ENCODE measurements at places on chromosomes 5 and 9.

GRCh38 chr9:974996-975739 is 1.3 kb upstream of the DMRT3 start:
- H3K36me3 ChIP-seq, result no peaks in the 10 kb centered on the region
- no peak overlapping the region for H3K4me3 ChIP-seq
- H3K27me3 ChIP-seq, result peaks cover 9% of the 10 kb centered on the region
- H3K4me1 ChIP-seq, result no peaks in the 10 kb centered on the region

DNA sequence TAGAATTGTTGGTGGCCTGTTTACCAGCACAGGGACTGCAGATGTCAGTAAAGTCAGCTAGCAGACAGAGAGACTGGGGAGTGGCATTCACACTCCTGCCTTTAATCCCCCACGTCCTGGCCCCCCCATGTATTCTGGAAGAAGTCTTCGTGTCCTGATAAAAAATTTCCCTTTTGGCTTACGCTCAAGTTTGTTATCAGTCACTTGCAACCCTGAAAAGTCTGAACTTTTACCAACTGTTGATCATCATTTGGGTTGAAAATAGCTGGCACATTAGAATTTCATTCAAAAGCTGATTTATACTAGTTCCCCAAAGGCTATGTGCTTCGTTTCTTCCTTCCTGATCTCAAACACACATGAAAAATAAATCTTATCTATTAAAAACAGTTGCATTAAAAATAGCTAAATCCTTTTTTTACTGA is 5.8 kb upstream of the CRHBP start:
- H3K4me3 ChIP-seq, result no peak overlapping the region
- H3K27me3 ChIP-seq, result no peaks in the 10 kb centered on the region
- no peak for DNase-seq
- no peaks in the 10 kb centered on the region for H3K4me1 ChIP-seq
- H3K27ac ChIP-seq, result no peak overlapping the region

DNA sequence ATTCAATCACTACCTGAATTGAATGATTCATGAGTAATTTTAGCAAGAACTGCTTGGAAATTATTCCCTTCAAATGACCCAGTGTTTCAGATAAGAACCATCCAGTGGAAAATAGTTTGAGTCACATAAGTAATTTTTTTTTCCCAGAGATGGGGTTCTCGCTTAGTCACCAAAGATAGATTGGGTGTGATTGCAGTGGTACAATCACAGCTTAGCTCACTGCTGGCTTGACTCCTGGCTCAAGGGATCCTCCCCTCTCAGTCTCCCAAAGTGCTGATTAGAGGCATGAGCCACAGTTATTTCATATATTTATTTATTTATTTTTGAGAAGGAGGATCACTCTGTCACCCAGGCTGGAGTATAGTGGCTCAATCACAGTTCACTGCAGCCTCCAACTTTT is 574.5 kb upstream of the ARRDC3 start:
- no peaks in the 10 kb centered on the region for H3K4me1 ChIP-seq
- DNase-seq, result no peak
- H3K4me3 ChIP-seq, result no peak overlapping the region
- no peaks in the 10 kb centered on the region for H3K27me3 ChIP-seq
- H3K27ac ChIP-seq, result no peak overlapping the region

GRCh38 chr9:17453751-17454150 is 125.1 kb upstream of the SH3GL2 start:
- H3K4me3 ChIP-seq, result no peak overlapping the region
- no peaks in the 10 kb centered on the region for H3K4me1 ChIP-seq
- no peaks in the 10 kb centered on the region for H3K36me3 ChIP-seq
- no peak for DNase-seq

GRCh38 chr9:128768606-128769005 is 3.1 kb downstream of the ZER1 start:
- DNase-seq, result no peak
- H3K27me3 ChIP-seq, result no peaks in the 10 kb centered on the region
- H3K4me1 ChIP-seq, result peaks cover 11% of the 10 kb centered on the region
- H3K27ac ChIP-seq, result no peak overlapping the region
- H3K4me3 ChIP-seq, result no peak overlapping the region
- no peaks in the 10 kb centered on the region for H3K36me3 ChIP-seq

DNA sequence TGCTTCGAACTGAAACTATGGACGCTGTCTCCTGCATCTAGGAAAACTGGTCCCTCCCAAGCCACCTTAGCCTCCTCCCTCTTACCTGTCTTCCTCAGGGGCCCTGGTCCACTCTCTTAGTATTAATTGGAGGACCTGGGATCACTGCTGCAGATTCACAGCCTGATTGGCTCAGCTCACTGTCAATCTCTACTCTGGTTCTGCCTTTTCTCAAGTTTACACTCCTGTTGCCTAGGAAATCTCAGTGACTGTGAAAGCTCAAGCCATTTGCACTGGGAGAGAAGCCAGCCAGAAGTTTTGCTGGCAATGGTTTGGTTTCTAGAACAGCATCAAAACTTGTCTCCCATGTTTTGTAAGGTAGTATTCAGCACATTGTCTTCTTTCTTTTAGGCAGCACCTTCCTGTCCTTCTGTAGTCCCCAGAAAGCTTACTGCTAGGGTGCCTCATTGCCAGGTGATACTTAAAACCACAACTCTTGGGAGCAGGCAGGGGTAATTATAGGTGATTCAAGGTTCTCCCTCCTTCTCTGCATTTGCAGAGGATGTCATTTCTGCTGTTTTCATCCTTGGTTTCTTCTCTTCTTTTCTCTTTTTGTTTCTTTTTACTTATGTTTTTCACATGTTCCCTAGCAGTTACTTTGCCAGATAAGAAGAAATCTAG is at the start of gene CAPSL:
CAPSL (minus strand) TSS at position 55 of the 660 bp plus-strand sequence. CDS start 17,502 bp downstream, outside the sequence.
- DNase-seq, result no peak
- H3K27me3 ChIP-seq, result peaks cover 56% of the 10 kb centered on the region
- H3K4me1 ChIP-seq, result no peaks in the 10 kb centered on the region
- H3K27ac ChIP-seq, result no peak within 1 kb of the TSS
- no peak within 1 kb of the TSS for H3K4me3 ChIP-seq
- H3K36me3 ChIP-seq, result no peaks in the 10 kb centered on the region

GRCh38 chr9:133162861-133163503 is 732 bp downstream of the GBGT1 start:
- DNase-seq, result no peak
- H3K4me3 ChIP-seq, result no peak overlapping the region
- H3K4me1 ChIP-seq, result no peaks in the 10 kb centered on the region
- no peaks in the 10 kb centered on the region for H3K36me3 ChIP-seq
- no peak overlapping the region for H3K27ac ChIP-seq

DNA sequence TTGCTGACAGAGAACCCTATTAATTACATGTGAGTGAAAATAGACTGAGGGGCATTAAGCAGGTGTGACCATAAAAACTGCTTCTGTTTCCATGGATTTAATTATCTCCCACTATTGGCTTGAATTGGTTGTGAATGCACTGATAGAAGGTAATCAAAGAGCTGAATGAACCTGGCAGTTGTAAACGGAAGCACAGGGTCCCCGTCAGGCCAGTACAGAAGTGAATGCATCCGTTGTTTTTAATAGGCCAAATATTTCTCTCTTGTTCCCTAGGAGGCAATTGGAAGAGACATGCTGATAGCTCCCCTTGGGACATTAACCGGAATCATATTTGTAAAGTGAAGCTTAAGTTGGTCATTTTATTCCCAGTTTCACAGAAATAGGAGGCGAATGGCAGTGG is 147.0 kb downstream of the CAVIN4 start:
- H3K4me3 ChIP-seq, result no peak overlapping the region
- no peaks in the 10 kb centered on the region for H3K36me3 ChIP-seq
- H3K27me3 ChIP-seq, result no peaks in the 10 kb centered on the region
- H3K27ac ChIP-seq, result no peak overlapping the region
- H3K4me1 ChIP-seq, result no peaks in the 10 kb centered on the region

GRCh38 chr9:124284237-124284831 is 26.6 kb downstream of the NEK6 start:
- DNase-seq, result no peak
- H3K4me1 ChIP-seq, result no peaks in the 10 kb centered on the region
- no peak overlapping the region for H3K4me3 ChIP-seq
- no peaks in the 10 kb centered on the region for H3K27me3 ChIP-seq
- no peaks in the 10 kb centered on the region for H3K36me3 ChIP-seq

DNA sequence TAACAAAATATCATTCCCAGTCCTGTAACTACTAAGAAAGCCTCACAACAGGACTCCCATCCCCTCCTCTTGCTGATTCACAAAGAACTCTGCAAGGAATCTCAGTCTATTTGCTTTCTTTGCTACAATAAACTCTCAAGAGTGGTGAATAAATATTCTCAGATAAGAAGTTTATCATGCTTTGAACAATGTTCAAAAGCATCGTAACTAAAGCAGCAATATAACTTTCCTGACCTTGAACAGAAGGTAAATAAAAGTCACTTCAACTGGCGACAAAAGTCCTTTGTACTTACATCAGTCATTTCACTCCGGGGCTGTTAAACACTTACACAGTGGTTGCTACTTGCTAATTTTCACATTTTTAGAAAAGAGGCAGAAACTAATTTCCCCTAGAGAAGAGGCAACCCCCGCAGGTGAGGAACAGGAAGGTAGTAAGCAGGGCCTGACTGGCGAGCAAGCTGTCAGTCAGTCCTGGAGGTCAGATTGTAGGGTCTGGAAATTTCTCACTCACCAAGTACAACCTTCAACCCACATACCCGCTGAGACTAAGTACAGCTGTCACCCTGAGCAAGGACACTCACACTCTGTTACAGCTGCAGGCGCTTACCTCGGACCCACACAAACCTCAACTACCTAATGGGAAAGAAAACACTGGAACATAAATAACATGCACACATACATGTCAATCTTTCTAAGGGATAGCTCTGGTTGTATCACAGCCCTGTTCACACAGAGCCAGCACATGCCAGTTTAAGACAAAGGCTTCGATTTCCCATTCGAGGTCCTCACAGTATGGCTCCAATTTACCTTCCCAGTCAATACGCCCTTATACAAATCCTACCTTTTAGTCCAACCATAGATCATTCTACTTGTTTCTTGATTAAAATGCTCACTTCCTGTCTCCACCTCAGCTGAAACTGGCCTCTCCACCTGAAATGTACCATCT is 104.6 kb upstream of the RETREG1 start:
- no peaks in the 10 kb centered on the region for H3K4me1 ChIP-seq
- H3K27me3 ChIP-seq, result no peaks in the 10 kb centered on the region
- no peaks in the 10 kb centered on the region for H3K36me3 ChIP-seq

- H3K4me1 ChIP-seq, result no peaks in the 10 kb centered on the region
- H3K4me3 ChIP-seq, result no peak overlapping the region
- no peaks in the 10 kb centered on the region for H3K36me3 ChIP-seq
- no peak for DNase-seq
- H3K27ac ChIP-seq, result no peak overlapping the region
- H3K27me3 ChIP-seq, result no peaks in the 10 kb centered on the region
Measured at GRCh38 chr9:84024041-84024575, 43.5 kb downstream of the RMI1 start.

DNA sequence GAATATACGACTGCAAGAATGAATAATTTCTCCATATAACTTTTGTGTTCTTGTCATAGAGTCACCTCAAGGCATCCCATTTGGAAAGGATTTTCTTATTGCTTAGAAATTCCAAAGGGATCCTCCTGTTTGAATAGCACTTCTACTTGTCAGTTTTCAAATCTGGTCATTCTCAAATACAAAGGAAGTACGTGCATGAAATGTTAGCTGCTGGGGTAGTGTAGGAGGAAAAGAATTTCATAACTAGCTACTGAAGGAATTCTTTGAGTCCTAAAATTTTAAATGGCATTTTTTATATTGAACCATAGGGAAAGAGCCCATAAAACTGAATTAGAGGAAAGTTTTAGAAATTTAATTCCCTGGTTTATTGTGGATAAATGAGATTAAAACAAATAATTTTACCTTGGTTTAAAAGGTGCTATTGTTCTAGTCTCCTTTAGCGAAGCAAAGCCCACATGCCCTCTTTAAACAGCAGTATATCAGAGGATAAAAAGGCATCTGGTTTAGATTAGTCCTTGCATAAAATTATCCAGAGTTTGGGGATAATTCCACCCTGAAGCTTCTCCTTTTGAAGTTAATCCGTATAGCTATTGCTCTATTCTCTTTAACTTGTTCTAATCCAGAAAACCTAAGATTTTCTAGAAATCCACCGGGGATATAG is 2.0 kb upstream of the MPDZ start:
- no peaks in the 10 kb centered on the region for H3K27me3 ChIP-seq
- H3K4me1 ChIP-seq, result no peaks in the 10 kb centered on the region
- no peak overlapping the region for H3K4me3 ChIP-seq
- no peak for DNase-seq
- H3K27ac ChIP-seq, result no peak overlapping the region

DNA sequence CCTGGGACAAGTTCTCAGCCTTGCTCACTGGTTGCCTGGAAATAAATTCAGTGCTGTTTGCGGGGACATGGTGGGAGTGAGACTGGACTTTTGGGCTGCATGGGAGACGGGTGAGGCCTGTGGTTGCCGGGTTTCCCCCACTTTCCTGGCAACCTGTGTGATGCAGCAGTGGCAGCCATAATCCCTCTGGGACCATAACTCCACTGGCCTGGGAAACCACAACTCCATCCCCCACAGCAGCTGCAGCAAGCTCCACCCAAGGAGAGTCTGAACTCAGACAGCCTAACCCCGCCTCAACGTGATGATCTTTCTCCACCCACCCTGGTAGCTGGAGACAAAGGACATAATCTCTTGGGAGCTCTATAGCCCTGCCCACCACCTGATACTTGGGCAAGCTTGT is 349.9 kb downstream of the PIK3R1 start:
- no peaks in the 10 kb centered on the region for H3K36me3 ChIP-seq
- DNase-seq, result no peak

- H3K27ac ChIP-seq, result no peak overlapping the region
- H3K4me1 ChIP-seq, result peaks cover 16% of the 10 kb centered on the region
- no peak overlapping the region for H3K4me3 ChIP-seq
- H3K36me3 ChIP-seq, result no peaks in the 10 kb centered on the region
Measured at GRCh38 chr9:106718936-106719335, 144.0 kb upstream of the ZNF462 start.

GRCh38 chr5:51383131-51384121 is at the start of gene ISL1:
Gene ISL1, plus strand, starts transcription at chr5:51383448. Its CDS starts 224 bp downstream, at chr5:51383672.
- no peaks in the 10 kb centered on the region for H3K27me3 ChIP-seq
- no peak within 1 kb of the TSS for H3K4me3 ChIP-seq
- no peak within 1 kb of the TSS for H3K27ac ChIP-seq
- H3K36me3 ChIP-seq, result no peaks in the 10 kb centered on the region

DNA sequence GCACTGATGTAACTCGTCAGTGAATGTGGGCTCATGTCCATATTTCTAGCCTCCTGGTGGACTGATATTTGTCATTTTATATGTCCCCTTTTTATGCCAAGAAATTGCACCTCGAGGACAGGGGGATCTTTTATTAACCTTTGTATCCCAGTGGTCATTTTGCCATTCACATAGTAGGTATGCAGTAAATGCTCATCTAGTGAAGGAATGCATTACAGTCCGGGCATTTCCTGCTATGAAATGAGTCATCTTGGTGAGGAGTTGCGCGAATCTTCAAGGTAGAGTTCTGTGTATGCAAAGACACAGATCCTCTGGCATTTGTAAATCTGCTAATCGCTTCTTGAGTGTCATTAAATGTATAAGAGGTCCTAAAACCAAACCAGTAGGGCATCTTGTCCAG is 755.5 kb upstream of the ADAMTS16 start:
- no peak overlapping the region for H3K27ac ChIP-seq
- no peaks in the 10 kb centered on the region for H3K36me3 ChIP-seq
- H3K27me3 ChIP-seq, result no peaks in the 10 kb centered on the region
- no peak for DNase-seq
- no peak overlapping the region for H3K4me3 ChIP-seq

- no peaks in the 10 kb centered on the region for H3K27me3 ChIP-seq
- no peak overlapping the region for H3K4me3 ChIP-seq
- no peaks in the 10 kb centered on the region for H3K36me3 ChIP-seq
- DNase-seq, result peak; percentile 79
- no peak overlapping the region for H3K27ac ChIP-seq
- H3K4me1 ChIP-seq, result no peaks in the 10 kb centered on the region
Measured at GRCh38 chr9:114653556-114654159, 3.9 kb downstream of the TEX53 start.

Measured in PC-9 (cell line).